ENCODE measurements at places on chromosomes 7 and 10. TPM values are rescaled to one million over a fixed set of nuclear protein-coding genes. Genes with fewer than 3 reads are reported as not detected.

The LRRC4 gene
- 0.76 TPM for total RNA-seq

The SPDYE2B gene
- total RNA-seq: not detected

The INMT gene
- total RNA-seq: 0.16 TPM

The POLR2J2 gene
- 0.97 TPM for total RNA-seq

The MYL7 gene
- total RNA-seq: not detected

The PPP1R3C gene
- 0.57 TPM for total RNA-seq

The LRRC18 gene
- total RNA-seq: not detected

The NEUROD6 gene
- not detected for total RNA-seq

The PRKCQ gene
- 0.16 TPM for total RNA-seq

The PNLIPRP1 gene
- not detected for total RNA-seq

The DNAJC2 gene
- 15.1 TPM for total RNA-seq

The C7orf57 gene
- 0.19 TPM for total RNA-seq

The FAM13C gene
- total RNA-seq: 10.2 TPM

The FEZF1 gene
- total RNA-seq: not detected

The WAPL gene
- 35.8 TPM for total RNA-seq

The UCMA gene
- not detected for total RNA-seq

The FAM131B gene
- 0.44 TPM for total RNA-seq

The NET1 gene
- total RNA-seq: 18.7 TPM

The MUC3A gene
- not detected for total RNA-seq

The WASL gene
- total RNA-seq: 16.8 TPM

The VSTM4 gene
- 0.25 TPM for total RNA-seq

The LIPJ gene
- total RNA-seq: under 0.01 TPM

The FZD8 gene
- 23.8 TPM for total RNA-seq

The CYP2E1 gene
- total RNA-seq: 0.16 TPM

The ZNF32 gene
- total RNA-seq: 20.8 TPM

The CPXM2 gene
- 4.9 TPM for total RNA-seq

The AUTS2 gene
- total RNA-seq: 1.6 TPM

The CREM gene
- total RNA-seq: 54.7 TPM

The ADAM12 gene
- 0.63 TPM for total RNA-seq

The COL17A1 gene
- 0.88 TPM for total RNA-seq

The AZGP1 gene
- total RNA-seq: not detected

The CARD11 gene
- total RNA-seq: 0.32 TPM

The C10orf105 gene
- not detected for total RNA-seq

The GJD4 gene
- not detected for total RNA-seq

The MOGAT3 gene
- total RNA-seq: not detected

The BTBD16 gene
- not detected for total RNA-seq

The STEAP1 gene
- total RNA-seq: 7.4 TPM

The ZCWPW1 gene
- total RNA-seq: 0.94 TPM

Measured in bladder microvascular endothelial cell (primary cell).